ENCODE measurements at places on chromosomes 2 and 18. TPM values are rescaled to one million over a fixed set of nuclear protein-coding genes. Genes with fewer than 3 reads are reported as not detected.

Gene SLC40A1
- 161 TPM for polyA plus RNA-seq

Gene GCG
- polyA plus RNA-seq, result not detected

Gene COPS7B
- 54.9 TPM for polyA plus RNA-seq

Gene TMEM200C
- 1.8 TPM for polyA plus RNA-seq

Gene GALM
- 63.8 TPM for polyA plus RNA-seq

Gene ZFP36L2
- polyA plus RNA-seq, result 102 TPM

Gene KCNG3
- polyA plus RNA-seq, result 0.66 TPM

Gene SIX2
- 24.5 TPM for polyA plus RNA-seq

Gene EFHD1
- 79.4 TPM for polyA plus RNA-seq

Gene EMX1
- polyA plus RNA-seq, result 52.2 TPM

Gene REG3G
- polyA plus RNA-seq, result not detected

Gene VAMP5
- 50.8 TPM for polyA plus RNA-seq

Gene BMP10
- polyA plus RNA-seq, result not detected

Gene SERPINB7
- 0.59 TPM for polyA plus RNA-seq

Gene HADHA
- polyA plus RNA-seq, result 214 TPM

Gene PRSS56
- polyA plus RNA-seq, result not detected

Gene CHRNG
- polyA plus RNA-seq, result 1.1 TPM

Gene DSG4
- polyA plus RNA-seq, result 0.03 TPM

Gene RTP5
- not detected for polyA plus RNA-seq

Gene NCKAP1
- polyA plus RNA-seq, result 144 TPM

Gene FOXI3
- 0.08 TPM for polyA plus RNA-seq

Gene ALPP
- not detected for polyA plus RNA-seq

Gene CHRND
- polyA plus RNA-seq, result 0.32 TPM

Gene FBXO15
- 5.2 TPM for polyA plus RNA-seq

Gene INPP5D
- polyA plus RNA-seq, result 10.7 TPM

Gene GKN2
- not detected for polyA plus RNA-seq

Gene CHPF
- 30.6 TPM for polyA plus RNA-seq

Gene PLEKHA3
- polyA plus RNA-seq, result 29.7 TPM

Gene ING5
- polyA plus RNA-seq, result 41.1 TPM

Gene PGAP1
- polyA plus RNA-seq, result 27.7 TPM

Gene CHRNA1
- polyA plus RNA-seq, result 2.8 TPM

Gene FTCDNL1
- polyA plus RNA-seq, result 1.1 TPM

Gene FER1L5
- polyA plus RNA-seq, result 1.1 TPM

Gene PRKAG3
- not detected for polyA plus RNA-seq

Gene GPR39
- polyA plus RNA-seq, result 3.7 TPM

Gene ANO7
- 1.7 TPM for polyA plus RNA-seq

Gene CMPK2
- polyA plus RNA-seq, result 5.5 TPM

Gene TUBA4B
- polyA plus RNA-seq, result 0.87 TPM

Gene CYP20A1
- polyA plus RNA-seq, result 23.9 TPM

Gene SERPINB4
- not detected for polyA plus RNA-seq

Gene LIMS2
- 17.5 TPM for polyA plus RNA-seq

Gene MSTN
- 1.4 TPM for polyA plus RNA-seq

Gene NEURL3
- 6.4 TPM for polyA plus RNA-seq

Gene FSHR
- polyA plus RNA-seq, result not detected

Gene FEV
- polyA plus RNA-seq, result not detected

Gene C2orf92
- 6.3 TPM for polyA plus RNA-seq

Gene IL36G
- 0.17 TPM for polyA plus RNA-seq

Gene PELI1
- polyA plus RNA-seq, result 41.0 TPM

Gene GBX2
- polyA plus RNA-seq, result 0.29 TPM

Gene STPG4
- not detected for polyA plus RNA-seq

Gene HOXD10
- 178 TPM for polyA plus RNA-seq

Gene SNED1
- 8.9 TPM for polyA plus RNA-seq

Gene AFTPH
- 65.6 TPM for polyA plus RNA-seq

Gene REG1B
- polyA plus RNA-seq, result not detected

Gene RAB10
- 150 TPM for polyA plus RNA-seq

Gene CHST9
- 4.9 TPM for polyA plus RNA-seq

Gene SP140
- polyA plus RNA-seq, result 0.58 TPM

Gene COL4A4
- 69.7 TPM for polyA plus RNA-seq

Gene TEX44
- polyA plus RNA-seq, result not detected
